ENCODE measurements at places on chromosomes 1 and 21.

- no peak for DNase-seq
Observed at GRCh38 chr1:40637470-40638007, 27.9 kb downstream of the RIMS3 start.

GRCh38 chr21:20783611-20784010 lies 214.6 kb upstream of the NCAM2 start:
- DNase-seq, result no peak

- no peak for DNase-seq
Observed at GRCh38 chr1:107575226-107575625, 389.8 kb downstream of the VAV3 start.

DNA sequence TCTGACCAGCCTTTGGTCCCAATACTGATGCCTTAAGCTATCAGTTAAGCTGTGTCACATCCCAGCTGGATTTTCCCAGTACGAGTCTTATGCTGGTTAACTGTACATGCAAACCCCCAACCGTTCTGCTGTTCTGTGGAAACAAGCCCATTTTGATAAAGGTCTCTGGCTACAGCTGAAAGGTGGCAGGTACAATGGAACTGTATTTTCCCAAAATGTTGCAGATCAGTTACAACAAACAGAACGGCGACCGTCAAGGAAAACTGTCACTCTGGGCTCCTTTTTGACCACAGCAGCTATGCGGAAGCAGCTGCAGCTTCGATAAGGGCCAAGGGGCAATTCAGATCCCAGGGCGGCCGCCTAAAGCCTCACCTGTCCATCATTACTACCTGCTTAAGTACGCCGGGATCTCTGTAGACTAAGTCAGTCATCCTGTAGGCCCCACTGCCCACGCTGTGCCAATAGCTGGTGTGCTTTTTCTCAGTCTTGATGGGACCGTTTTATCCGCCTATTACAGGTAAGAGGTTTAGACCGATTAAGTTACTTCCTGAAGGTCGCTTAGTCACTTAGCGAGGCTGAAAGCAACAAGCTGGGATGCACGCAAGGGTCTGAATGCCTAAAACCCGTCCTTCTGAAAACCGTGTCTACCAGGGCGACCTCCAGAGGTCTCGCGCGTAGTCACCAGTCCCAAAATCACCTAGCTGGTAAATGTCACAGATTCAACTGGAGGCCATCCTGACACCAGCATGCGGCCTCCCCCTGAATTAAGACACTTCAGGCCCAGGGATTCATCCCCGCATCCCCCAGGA lies 11.1 kb upstream of the RAB42 start:
- DNase-seq, result peak; percentile 52

DNA sequence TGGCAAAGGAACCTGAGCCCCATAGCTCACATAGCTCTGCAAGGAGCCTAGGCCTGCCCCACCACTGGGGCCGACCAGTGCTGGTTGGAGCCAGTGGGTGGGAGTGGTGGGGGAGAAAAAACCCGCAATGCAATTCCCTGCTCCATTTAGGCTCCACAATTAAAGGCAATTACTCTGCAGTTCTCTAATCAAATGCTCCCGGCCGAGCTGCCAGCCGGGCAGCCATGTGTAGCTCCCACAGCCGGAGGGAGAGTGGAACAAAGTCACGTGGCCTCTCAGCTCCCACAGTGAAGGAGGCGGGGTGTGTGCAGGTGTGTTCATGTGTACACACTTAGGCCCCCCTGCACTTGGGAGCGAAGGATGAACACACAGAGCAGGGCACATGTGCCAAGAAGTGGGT lies 81.6 kb downstream of the KIRREL1 start:
- DNase-seq, result no peak

DNA sequence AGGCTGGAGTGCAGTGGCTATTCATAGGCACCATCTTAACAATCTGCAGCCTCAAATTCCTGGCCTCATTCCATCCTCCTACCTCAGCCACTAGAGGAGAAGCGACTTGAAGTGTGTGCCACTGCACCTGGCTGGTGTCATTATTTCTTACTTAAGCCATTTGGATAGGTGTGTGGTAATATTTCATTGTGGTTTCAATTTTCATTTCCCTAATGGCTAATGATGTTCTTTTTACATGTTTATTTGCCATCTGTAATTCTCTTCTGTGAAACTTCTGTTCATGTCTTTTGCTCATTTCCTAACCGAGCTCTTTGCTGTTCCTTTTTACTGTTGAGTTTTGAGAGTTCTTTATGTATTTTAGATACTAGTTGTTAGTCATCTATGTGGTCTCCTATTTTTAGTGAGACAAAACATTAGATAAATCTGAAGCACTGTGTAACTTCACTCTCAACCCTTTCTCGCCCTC lies 66.8 kb downstream of the SLC27A3 start:
- DNase-seq, result no peak

- no peak for DNase-seq
Observed at GRCh38 chr1:50930965-50931737, 28.9 kb downstream of the FAF1 start.

DNA sequence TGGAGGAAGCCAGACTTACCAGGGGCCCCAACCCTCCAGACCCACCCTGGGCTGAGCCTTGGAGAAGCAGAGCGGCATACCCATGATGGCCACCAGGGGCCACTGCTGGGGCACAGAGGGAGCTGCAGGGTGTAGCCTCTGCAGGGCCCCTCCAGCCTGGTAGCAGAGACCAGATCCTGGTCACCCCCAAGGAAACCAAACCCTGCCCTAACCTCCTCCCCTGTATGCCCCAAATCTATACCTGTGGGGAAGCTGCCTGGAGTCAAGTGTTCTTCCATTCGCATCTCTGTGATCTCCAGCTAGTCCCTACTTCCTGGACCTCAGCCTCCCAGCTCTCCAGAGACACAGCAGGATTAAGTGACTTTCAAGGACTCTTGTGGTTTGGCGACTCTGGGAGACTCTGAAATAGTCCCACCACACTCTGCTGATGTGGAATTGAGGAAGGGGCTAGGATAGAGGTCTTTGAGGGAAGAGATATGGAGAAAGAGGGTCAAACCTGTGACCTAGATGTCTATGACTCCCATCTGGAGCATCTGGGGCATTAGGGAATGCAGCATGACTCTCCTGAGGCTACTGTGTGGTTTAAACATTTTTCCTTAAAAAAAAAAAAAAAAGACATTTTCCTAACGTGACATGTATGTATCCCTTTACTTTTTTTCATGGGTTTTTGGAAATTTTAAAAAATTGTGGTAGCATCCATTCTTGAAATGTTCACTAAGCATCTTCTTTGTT lies 119.2 kb upstream of the IPO9 start:
- peak; percentile 43 for DNase-seq

DNA sequence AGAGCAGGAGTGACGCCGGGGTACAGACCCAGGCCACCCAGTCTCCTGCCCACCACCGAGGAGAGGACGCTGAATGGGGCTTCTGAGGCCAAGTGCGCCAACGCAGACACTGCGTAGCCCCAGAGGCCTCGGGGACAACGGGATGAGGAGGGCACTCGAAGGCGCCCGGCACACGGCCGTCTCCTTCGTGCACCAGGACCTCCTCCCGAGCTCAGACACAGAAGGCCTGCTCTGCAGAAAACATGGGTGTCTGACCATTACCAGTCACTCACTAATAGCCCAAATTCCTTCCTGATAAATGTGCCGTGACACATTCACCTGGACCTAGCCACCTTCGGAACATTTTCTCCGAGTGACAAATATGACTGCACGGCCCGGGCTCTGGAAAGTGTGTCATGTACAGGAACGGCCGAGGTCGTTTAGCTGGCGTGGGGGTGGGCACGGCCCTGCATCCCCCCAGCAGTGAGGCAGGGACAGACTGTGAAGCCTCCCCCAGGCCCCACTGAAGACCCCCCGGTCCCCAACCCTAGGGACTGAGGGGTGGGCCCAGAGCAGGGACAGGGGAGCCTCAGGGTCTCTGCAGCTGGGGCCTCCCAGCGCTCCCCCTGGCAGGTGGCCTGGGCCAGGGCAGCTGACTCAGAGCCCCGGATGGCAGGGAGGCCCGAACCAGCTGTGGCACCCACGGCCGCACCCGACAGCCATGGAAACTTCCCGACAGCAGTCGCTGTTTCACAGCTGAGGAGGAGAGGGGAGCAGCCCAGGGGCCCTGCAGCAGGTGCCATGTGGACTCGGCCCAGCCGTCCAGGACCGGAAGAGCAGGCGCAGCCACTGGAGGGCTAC lies 16.7 kb upstream of the COL6A2 start:
- no peak for DNase-seq

- no peak for DNase-seq
Observed at GRCh38 chr1:210371916-210372315, 43.2 kb downstream of the HHAT start.

DNA sequence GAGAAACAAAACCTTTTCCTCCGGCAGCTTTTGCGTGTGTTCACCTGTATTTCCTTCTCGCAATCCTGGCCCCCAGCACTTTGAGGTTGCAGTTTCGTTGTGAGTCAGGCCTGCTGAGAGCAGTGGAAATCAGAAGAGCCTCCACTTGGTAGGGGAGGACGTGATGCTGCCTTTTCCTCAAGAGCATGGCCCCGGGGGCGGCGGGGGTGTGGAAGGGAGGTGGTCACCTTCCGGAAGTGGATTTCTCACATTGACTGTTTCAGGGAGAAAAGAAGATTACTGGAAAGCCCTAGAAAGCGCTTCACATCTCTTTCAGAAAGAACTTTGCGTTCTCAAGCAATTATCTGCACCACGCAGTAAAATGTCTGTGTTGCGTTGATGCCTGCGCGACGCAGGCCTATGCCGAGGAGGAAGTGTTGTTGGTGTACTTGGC lies 12.2 kb upstream of the IL10 start:
- DNase-seq, result peak; percentile 36

GRCh38 chr1:52306227-52307006 lies 59.6 kb downstream of the CC2D1B start:
- no peak for DNase-seq

DNA sequence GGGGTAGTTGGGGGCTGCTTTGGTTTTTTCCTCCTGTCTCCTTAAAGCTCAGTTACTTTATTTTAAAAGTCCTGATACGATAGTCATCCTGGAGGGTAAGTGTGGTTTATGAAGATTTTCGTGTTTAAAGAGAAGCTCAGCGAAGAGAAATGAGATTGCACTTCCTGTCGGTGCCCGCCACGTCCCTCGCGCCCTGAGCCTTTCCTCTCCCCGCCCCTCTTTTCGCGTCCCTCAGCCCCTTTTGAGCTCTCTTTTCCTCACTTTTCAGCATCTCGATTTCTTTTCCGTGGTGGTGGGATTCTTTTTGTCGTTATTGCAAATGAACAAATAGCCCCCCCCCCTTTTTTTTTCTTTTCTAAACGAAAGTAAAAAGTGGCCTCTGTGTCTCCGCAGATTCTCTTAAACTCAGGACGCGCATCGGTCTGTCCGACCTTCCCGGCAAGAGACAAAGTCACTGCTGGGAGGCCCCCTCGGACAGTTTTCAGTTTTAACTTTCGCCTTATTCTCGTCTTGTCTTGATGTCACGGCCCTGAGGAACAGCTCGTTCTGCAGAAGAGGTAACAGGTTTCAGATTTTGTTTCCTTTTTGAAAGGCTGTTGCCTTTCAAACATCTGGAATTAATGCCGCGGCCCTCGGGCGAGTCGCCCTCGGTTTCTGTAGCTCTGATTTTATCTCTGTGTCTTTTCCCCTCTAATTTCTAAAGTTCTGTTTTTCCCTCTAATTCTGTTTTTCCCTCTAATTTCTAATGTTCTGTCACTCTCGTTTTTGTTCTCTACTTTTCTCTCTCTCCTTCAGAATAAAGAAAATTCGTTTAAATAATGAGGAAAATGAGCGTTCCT lies 1.0 kb upstream of the DMRTA2 start:
- no peak for DNase-seq

DNA sequence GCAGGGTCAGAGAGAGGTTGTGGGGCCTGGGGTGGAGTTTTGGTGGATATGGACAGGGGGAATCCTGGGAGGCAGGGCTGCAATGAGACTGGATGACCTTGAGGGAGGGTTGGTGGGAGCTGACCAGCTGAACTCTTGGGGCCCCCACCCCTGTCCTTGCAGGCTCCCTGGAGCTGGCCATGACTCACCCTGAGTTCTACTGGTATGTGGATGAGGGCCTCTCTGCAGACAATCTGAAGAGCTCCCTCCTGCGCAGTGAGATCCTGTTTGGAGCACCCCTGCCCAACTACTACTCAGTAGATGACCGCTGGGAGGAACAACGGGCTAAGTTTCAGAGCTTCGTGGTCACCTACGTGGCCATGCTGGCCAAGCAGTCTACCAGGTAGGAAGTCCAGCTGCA lies 23.6 kb downstream of the DISP3 start:
- no peak for DNase-seq

DNA sequence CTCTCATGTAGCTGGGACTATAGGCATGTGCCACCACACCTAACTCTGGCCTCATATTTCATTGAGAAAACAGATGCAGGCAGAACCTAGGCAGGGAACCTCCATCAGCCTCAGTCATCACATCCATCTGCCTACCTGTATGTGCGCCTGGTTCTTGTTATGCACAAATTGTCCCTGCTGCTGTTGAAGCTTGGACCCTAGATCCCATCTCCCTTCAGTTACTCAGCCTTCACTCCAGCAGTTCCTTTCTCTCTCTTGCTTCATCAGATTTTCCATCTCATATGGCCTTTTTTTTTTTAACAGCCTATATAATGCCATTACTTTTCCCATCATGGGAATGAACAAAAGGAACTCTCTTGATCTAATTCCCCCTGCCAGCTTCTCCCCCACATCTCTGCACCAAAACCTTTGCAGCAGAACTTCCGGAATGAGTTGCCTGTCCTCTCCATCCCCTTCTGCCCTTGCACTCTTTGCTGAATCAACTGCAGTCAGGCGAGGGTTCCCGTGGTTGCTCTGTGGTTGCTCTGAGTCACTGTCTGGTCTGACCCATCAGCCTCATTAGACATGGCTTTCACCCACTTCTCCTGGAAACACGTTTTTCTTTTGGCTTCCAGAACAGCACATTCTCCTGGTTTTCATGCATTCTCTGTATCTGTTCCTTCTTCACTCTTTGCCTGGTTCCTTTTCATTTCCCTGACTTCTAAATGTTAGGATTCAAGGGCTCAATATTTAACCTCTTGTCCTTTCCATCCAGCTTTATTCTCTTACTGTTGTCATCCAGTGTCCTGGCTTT lies 41.5 kb downstream of the UBE4B start:
- no peak for DNase-seq

DNA sequence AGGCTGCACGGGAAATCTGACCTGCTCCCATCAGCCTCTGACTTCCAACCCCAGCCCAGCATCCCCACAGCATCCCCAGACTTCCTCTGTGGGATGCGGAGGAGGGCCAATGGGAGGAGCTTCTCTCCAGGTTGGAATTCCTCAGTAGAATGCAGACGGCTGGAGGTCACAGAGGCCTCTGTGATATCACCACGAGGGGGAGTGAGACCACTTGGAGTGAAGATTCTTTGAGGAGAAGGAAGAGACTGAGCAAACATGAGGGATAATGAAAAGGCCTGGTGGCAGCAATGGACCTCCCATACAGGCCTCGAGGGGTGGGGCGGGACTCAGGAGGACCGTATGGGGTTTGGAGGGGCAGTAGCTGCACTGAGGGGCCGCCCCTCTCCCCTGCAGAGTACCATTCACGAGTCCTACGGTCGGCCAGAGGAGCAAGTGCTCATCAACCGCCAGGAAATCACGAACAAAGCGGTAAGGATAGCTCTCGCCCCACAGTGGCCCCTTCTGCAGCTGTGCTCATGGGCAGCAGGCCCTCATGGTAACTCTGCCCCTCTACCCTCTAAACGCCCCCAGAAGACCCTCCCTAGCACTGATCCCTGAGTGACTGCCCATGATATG lies at the start of gene CATSPER4:
CATSPER4 (plus strand) TSS at position 230 of the 615 bp plus-strand sequence; CDS start at position 256, 26 bp downstream.
- DNase-seq, result no peak
